ENCODE measurements at places on chromosomes 3 and 15.

DNA sequence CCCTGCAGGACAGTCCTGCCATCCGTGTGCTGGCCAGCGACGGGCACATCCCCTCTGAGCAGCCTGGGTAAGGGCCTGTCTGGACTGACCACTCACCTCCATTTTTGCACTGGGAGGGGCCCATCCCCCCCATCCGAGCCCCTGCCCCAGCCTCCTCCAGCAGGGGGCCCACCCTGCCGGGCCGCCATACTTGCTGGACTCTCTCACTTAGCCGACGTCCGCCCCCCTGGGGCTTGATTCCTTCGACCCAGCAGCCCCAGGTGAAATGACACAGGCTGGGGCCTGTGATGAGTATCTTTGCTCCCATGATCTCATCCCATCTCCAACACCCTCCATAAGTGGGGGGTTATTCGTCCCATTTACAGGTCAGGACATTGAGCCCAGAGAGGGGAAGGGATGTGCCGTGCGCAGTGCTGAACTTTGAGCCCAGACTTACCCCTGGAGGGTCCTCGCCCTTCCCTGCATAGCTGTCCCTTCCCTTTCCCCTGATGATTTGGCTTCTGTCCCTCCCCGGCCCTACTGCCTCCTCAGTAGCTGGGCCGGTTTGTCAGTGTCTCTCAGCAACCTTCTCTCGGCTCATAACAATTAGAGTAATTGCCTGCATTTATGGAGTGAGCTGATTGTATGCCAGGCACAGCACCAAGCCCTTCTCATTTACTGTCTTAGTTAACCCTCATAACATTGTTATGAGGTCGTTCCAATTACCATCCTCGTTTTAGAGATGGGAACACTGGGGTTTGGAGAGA, 4.2 kb downstream of the LMAN1L start:
- peak; percentile 55 for ATAC-seq

- no peak for ATAC-seq
Measured at GRCh38 chr15:70758790-70759462, 4.4 kb downstream of the UACA start.

DNA sequence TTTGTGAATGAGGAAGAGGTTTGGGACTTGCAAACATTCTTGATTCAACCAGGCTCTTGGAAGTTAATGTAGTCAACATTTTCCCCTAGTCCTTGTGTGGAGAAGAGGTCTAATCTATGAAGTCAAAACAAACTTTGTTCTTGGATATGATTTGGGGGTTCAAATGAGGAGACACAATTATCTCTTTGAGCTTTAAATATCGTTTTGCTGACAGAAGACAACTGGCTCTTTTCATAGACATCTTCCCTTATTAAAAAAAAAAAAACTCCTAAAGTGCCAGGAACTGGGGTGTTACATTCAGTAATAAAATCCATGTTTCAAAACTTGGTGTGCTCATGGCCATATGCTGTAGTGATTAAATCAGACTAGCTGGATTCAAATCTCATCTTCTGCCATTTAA, 345.3 kb upstream of the ICE2 start:
- ATAC-seq, result no peak

- no peak for ATAC-seq
Measured at GRCh38 chr15:82936966-82937711, 15.4 kb downstream of the HOMER2 start.

GRCh38 chr3:177835917-177836316, 638.6 kb upstream of the TBL1XR1 start:
- no peak for ATAC-seq

- ATAC-seq, result no peak
Measured at GRCh38 chr3:9250236-9250635, 790 bp upstream of the SRGAP3 start.

DNA sequence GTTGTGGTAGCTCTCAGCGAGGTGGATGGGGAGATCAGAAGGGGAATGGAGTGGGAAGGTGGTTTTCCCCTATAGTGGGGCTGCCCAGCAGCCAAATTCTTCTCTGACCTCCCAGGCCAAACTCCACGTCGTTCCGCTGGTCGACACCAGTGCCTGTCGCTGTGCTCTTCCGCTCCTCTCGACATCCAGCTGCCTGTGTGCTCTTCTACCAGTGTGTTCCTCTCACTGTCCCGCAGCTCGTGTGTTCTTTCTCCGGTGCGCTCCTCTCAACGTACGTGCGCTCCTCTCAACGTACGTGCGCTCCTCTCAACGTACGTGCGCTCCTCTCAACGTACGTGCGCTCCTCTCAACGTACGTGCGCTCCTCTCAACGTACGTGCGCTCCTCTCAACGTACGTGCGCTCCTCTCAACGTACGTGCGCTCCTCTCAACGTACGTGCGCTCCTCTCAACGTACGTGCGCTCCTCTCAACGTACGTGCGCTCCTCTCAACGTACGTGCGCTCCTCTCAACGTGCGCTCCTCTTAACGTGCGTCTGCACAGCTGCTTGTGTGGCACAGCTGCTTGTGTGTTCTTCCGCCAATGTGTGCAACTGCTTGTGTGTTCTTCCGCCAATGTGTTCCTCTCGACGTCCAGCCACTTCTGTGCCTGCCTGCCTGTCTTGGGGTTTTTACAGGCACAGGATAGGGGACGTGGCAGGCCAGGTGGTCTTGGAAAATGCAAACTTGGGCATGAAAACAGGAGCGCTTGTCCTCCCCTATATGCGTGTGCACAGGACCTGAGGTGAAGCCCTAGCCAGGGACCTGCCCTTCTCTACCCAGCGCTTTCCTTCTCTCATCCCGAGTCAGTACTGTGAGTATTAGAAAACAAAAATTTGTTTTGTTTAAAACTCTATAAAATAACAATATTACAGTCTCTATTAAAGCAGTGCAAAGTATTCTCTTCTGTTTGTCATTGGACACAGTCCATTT, 991.1 kb downstream of the GBE1 start:
- no peak for ATAC-seq

DNA sequence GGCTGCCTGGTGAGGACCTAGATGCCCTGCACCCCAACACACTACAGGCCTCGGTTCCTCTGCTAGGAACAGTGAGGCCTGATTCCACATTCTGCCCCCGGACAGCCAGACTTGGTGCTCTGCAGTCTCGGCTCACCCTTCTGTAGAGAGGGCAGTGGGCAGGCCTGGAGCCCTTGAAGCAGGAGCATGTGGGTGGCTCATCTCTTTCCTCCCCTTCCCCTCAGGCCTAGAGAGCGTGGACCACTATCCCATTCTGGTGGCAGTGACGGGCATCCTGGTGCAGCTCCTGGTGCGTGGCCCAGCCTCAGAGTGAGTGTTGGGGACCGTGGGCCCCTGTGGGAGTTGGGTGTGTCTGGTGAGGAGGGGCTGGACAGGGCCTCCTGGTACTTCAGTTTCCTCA, 3.3 kb downstream of the AMIGO3 start:
- ATAC-seq, result no peak
